ENCODE measurements at places on chromosomes 6 and 20.

GRCh38 chr20:14581731-14582130 is 244.3 kb upstream of the FLRT3 start:
- no peak for DNase-seq

GRCh38 chr6:18676548-18676947 is 289.4 kb downstream of the RNF144B start:
- DNase-seq, result no peak

- DNase-seq, result no peak
Observed at GRCh38 chr6:25112322-25112773, 166.8 kb upstream of the CARMIL1 start.

GRCh38 chr20:9311132-9311531 is 203.3 kb upstream of the LAMP5 start:
- DNase-seq, result no peak

DNA sequence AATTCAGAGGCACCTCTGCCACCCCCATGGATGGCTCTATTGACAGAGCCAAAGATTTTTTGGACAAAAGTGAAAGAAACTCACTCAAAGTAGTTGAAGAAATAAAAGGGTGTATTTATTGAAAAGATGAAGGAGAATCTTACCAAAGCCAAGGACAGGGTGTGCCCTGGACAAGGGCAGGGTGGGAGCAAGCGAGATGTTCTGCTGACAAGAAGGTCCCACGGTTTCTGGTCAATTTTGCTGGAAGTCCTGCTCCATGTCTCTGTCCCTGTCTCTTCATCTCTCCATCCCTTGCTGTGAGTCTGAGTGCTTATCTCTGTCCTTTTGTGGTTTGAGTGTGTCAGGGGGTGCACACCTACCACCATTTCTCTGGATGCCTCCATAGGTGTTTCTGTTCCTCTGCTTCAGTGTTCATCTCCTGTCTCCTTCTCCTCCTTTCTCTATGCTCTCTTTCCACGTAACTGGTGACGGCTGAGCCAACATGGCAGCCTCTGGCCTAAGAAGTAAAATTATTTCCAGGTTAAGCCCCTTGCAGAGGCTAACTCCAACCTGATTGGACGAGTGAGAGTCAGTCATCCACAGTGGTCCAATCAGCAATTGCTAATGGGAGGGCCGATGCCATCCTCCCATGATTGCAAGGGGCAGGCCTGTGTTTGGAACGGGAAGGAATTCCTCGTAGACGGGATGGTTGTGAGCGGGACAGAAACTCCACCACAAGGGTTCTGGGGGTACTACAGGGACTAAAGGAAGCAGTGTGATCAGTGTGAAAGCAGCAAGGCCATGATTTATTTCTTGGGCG is 502.1 kb upstream of the CDH4 start:
- DNase-seq, result no peak

DNA sequence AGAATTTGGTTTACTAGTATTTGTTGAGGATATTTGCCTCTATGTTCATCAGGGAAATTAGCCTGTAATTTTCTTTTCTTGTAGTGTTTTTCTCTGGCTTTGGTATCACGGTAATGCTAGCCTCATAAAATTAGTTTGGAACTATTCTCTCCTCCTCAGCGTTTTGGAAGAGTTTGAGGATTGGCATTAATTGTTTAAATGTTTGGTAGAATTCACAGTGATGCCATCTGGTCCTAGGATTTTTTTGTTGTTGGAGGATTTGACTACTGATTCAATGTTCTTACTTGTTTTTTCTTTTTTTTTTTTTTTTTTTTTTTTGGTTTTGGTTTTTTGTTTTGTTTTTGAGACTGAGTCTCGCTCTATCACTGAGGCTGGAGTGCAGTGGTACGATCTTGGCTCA is 156.2 kb upstream of the BTBD3 start:
- no peak for DNase-seq

DNA sequence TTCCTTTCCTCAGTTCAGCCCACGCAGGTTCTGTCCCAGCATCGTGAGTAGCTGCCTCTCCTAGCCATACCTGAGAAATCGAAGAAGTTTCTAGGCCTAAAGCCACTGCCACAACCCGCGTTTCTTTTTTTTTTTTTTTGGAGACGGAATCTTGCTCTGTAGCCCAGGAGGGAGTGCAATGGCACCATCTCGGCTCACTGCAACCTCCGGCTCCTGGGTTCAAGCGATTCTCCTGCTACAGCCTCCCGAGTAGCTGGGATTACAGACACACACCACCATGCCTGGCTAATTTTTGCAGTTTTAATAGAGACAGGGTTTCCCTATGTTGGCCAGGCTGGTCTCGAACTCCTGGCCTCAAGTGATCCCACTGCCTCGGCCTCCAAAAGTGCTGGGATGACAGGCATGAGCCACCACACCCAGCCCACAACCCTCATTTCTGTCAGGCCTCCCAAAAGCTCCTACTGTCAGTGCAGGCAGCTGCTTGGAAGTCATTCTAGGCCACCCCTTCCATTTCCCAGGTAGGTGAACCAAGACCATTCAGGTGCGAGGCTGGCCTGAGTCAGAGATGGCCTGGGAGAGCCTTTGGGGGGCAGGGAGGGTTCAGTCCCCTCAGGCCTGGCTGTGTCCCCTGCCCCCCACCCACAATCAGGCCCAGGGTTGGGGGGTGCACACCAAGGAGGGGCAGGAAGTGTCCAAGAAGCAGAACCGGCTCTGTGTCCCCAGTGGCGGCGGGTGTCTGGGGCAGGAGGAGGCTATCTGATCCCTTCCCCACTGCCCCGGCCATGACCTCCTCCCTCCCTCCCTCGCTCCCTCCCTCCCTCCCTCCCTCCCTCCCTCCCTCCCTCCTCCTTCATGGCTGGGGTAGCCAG is 47.2 kb downstream of the NOL4L start:
- no peak for DNase-seq

GRCh38 chr6:127518191-127518709 is 885 bp downstream of the MTCL3 start:
- no peak for DNase-seq

GRCh38 chr6:112030206-112030960 is 23.5 kb upstream of the CCN6 start:
- no peak for DNase-seq

- no peak for DNase-seq
Observed at GRCh38 chr6:127997496-127998164, 96.8 kb upstream of the THEMIS start.

DNA sequence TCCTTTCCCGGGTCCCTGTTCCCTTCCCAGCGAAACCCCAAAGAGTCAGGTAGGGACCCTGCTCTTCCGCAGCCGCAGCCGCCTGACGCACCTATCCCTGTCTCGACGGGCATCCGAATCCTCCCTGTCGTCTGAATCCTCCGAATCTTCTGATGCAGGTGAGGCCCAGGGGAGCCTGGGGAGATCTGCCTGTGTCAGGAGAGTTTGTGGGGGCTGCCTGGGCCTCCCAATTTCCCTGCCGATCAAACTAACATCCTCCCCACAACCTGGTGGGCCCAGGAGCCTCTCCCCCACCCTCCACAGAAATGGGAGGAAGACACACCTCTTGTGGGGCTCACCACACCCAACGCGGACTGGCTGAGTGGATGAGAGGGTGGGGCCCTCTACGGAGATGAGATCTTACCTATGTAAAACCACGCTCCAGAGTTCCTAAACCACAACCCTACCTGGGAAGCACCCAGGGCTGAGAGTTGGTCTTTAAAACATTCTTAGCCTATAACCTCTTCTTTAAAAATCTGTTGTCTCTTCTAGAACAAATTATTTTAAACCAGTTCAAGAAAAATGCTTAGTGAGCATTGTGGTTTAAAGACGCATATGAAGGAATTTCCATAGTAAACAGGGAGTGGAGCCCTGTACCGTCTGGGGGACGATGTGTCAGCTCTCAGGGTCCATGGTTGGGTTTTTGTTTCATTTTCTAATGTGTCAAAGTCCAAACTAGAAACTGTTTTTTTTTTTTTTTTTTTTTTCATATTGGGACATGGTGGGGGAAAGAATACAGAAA is 1.7 kb downstream of the CDC25B start:
- no peak for DNase-seq

- no peak for DNase-seq
Observed at GRCh38 chr6:43950731-43951062, 176.6 kb downstream of the MRPL14 start.

DNA sequence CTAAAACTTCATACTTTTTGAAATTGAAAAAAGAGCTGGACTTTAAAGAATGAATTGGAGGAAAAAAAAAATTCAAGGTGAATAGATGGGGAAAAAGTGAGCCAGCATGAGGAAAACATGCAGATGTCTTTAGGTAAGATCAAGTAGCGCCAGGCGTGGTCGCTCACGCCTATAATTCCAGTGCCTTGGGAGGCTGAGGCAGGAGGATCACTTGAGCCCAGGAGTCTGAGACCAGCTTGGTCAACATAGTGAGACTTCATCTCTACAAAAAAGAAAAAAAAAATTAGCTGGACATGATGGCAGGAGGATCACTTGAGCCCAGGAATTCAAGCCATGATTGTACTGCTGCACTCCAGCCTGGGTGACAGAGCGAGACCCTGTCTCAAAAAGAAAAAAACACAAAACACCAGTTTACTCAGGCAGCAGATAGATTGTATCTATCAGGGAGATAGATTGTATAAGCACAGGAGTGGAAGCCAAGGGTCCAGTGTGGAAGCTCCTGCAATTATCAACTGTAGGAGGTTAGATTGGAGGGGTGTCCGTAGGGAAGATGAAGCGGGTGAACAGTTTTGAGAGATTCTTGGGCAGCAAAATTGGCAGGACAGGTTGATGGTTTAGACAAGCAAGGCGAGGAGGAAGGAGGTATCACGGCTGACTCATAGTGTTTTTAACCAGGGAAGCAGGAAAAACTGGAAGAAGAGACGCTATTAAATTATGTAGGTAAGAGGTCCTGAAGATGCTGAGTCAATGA is 97.6 kb upstream of the ZNF217 start:
- no peak for DNase-seq

- no peak for DNase-seq
Observed at GRCh38 chr20:652615-653109, 338 bp downstream of the SRXN1 start.

DNA sequence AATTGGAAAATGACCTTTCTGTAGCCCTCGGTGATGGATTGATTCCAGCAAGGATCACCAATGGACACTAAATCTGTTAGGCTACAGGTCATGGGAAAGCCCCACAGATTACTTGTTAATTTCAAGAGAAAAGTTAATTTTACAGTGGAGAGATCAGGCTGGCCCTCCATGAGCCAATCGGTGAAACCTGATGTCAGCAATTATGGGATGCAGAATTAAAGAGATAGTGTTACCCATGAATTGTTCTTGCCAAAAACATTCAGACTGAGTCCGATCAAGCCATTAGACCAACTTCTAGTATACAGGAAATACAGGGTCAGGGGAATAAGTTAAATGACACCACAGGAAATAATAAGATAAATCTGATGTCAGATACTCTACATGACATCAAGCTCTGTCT is 214.9 kb upstream of the SYNDIG1 start:
- no peak for DNase-seq

DNA sequence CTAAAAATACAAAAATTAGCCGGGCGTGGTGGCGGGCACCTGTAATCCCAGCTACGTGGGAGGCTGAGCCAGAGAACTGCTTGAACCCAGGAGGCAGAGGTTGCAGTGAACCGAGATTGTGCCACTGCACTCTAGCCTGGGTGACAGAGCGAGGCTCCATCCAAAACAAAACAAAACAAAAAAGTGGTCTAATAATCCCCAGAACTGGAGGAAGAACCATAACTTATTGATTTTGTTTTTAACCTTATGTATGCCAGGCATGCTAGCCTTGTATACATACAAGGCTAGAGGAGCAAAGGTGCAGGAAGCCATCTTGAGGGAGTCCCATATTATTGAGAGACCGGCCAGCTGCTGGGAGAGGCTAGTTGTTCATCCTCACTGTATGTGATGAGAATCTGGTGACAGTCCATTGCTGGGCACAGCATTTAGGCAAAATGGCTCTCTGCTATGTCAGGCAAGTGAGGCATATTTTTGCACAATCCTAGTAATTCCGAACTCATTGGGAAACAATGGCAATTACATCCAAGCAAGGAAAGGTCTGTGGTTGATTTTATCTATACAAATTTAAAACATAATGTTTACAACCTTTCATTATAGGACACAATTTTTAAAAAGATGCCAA is 18.0 kb downstream of the HFE start:
- no peak for DNase-seq

- DNase-seq, result no peak
Observed at GRCh38 chr6:170000071-170000843, 248.8 kb downstream of the ERMARD start.

- DNase-seq, result no peak
Observed at GRCh38 chr6:30830438-30830837, 53.9 kb upstream of the DDR1 start.

DNA sequence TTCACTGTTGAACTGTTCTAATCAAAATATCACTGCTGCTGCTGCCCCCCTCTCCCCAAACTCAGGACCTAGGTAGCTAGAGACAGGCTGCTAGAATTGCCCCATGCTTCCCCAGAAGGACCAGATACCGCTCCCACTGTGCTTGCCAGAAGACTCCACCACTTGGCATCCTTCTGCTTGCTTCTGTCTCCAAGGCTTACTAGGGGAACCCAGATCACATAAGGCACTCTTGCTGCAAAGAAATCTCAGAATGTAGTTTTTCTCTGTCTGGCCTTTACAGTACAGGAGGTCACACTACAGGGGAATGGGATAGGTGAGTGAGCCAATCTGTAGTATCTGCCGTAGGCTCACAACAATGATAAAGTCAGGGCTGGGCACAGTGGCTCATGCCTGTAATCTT is 21.5 kb upstream of the SLC9A8 start:
- no peak for DNase-seq

DNA sequence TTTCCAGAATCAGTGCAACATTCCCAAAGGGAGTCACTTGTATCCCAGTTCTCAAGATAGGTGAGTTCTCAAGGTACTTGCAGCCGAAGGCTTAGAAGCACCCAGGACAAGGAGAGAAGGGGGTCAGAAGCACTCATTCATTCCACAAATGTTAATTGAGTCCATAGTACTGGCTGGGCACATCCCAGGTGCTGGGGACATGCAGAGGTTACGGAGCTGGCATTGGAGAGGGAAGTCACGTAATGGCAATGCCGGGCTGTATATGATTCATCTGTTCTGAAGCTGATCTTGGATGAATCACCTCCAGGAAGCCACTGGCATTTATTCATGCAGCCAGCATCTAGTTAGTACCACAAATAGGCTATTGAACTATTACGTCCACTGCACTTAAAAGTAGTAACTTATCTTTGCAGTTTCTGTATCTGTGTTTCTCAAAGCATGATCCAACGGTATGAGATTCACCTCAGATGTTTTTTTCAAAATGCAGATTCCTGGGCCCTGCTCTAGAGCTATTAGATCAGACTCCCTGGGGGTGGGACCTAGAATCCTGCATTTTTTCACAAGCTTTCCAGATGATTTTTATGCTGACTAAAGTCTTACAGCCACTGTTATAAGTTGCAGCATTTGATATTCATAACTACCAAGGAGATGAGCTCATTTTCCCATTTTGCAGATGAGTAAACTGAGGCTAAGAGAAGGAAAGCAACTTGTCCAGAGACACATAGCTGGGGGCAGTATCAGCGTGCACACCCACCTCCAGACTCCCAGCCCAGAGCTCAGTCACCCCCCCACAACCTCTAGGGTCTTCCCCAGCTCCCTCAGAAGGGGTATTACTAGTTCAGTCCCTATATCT is 44.1 kb upstream of the ID1 start:
- no peak for DNase-seq

- no peak for DNase-seq
Observed at GRCh38 chr6:111737065-111737521, 131.4 kb upstream of the TRAF3IP2 start.

- no peak for DNase-seq
Observed at GRCh38 chr6:34358389-34358905, 34.0 kb downstream of the NUDT3 start.
